ENCODE measurements at places on chromosomes 12 and 14. TPM values are rescaled to one million over a fixed set of nuclear protein-coding genes. Genes with fewer than 3 reads are reported as not detected.

AKAP5 gene
- total RNA-seq: 0.15 TPM

FGF23 gene
- total RNA-seq: not detected

CNTN1 gene
- 81.4 TPM for total RNA-seq

DNA sequence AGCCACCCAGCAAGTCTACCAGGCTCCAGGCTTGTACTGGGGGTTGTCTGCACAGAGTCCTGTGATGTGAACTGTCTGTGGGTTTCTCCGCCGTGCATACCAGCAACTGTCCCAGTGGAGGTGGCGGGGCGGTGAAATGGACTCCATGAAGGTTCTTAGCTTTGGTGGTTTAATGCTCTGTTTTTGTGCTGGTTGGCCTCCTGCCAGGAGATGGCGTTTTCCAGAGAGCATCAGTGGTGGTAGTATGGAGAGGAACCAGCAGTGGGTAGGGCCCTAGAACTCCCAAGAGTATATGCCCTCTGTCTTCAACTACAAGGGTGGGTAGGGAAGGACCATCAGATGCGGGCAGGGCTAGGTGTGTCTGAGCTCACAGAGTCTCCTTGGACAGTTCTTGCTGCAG lies 303.8 kb downstream of the TMEM121 start:
- DNase-seq: no peak

DNA sequence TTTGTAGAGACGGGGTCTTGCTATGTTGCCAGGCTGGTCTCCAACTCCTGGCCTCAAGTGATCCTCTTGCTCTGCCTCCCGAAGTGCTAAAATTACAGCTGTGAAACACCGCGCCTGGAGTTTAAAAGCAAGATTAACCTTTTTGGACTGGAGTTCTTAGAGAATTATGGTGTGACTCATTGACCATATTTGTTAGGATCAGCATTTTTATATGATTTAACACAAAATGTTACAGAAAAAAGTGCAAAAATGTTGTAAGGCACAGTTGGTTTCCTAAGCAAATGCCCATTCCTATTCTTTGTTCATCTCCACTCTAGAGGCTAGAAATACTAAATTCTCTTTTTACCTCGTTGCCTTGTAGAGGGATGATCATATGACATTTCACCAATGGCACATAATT lies 27.6 kb downstream of the SLC35E3 start:
- DNase-seq: no peak

- DNase-seq: no peak
Observed at GRCh38 chr14:104210817-104211195, 72.4 kb downstream of the KIF26A start.

GRCh38 chr14:86799244-86799647 lies 1193.7 kb downstream of the GALC start:
- DNase-seq: no peak
